ENCODE measurements at places on chromosomes 12 and 14.

- DNase-seq, result no peak
Observed at GRCh38 chr14:81668626-81669274, 135.1 kb upstream of the SEL1L start.

DNA sequence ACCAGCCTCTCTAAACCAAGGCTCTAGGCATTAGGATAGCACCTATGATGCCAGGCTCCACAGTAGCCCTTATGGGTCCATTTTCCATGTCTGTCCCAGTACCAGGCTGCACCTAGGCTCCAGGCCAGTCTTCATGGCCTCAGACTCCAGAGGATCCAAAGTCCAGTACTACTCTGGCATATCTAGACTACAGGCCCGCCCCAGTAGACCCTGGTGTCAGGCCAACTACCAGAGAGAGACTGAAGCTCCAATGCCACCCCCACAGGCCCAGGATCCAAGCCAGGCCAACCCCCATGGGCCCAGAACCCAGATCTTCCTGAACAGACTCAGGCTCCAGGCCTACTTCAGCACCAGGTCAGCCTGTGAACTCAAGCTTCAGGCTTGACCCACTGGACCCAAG lies 287.0 kb downstream of the KCNC2 start:
- DNase-seq, result no peak

DNA sequence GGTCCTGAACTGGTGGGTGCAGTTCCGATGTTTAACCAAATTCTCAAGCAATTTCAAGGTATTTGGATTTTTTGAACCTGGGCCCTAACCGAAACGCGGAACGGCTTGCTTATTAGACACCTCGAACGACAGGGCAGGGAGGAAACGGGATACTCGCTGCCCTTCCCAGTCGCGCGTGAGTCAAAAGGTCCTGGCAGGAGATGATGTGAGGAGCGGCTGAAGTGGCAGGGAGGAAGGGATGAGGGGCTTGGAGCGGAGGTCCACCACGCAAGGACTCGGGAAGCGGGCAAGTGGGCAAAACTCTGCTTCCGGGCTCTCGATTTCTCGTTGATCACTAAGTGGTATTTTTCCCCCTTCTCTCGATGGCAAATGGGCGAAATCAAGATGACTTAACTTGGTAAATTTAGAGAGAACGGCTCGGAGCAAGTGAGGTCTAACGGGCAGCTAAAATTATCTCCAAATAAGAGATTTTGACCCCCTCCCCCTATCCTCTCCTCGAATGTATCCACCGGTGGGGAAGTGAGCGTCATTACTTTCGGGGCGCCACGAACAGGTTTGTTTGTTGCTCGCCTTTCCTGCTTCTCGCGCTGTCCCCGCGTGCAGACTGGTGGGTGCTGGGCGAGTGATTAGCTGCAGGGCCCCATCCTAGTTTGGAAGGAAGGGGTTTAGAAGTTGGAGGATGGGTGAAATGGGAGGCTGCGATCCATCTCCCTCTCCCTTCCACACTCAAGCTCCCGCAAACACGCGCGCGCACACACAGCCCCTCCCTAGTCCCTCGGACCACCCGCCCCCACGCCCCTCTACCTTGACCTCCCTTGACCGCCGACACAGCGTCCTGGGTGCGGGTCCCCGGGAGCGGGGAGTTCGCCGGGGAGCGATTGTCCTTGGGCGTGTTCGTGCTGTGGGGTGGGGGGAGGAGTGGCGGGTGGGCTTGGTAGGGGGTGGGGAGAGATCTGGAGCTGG lies 986 bp upstream of the NTF3 start:
- DNase-seq, result no peak

GRCh38 chr12:104136577-104136976 lies 1.4 kb downstream of the NFYB start:
- DNase-seq, result no peak

DNA sequence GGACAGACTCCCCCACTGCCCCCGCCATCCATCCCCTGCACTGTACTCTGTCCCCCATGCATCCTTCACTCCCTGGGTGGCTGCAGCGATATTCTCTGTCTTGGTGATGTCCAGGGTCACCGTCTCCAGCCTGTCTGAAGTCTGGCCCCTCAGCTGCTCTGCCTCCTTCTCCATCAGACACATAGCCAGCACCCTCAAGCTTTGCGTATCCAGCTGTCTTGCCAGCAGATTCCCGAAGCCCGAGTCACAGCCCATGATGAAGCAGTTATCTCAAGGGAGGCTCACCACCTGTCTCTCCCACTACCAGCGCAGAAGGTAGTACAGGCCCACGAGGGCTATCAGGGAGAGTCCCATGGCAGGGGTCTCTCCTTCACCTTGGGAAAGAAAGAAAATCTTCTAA lies 77.8 kb downstream of the HSD17B6 start:
- DNase-seq, result no peak

DNA sequence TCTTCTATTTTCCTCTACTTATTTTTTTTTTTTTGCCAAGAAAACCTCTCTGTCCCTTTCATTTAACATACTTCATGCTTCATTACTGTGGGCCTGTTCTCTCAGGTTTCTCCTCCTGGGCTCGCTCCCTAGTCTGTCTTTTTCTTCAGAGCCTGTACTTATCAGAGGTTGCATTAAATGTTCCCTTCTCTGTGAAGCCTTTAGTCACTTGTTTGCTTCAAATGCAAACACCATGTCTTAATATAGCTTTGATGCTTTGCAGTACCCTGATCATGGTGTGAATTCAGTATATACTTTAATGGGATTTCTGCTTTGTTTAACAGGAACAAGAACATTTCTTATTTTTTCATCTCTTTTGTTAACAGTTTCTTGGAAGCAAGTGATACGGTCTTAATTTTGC lies 72.7 kb upstream of the DNM1L start:
- no peak for DNase-seq

DNA sequence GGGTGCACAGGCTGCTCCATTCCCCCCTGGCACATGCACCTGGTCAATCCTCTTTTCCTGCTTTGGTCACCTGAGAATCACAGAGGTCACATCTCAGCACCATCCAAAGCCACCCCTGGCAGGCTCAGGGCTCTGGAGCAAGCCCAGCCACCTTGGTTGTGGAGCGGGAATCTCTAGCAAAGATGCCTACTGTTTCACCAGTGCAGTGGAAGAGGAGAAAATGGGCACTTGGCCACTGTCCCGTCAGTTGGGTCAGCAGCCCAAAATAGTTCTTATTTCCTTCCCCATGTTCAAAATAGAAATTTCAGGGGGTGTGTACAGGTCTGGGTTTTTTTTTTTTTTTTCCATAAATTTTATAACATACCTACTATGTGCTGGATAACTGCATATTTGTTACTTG lies 18.3 kb downstream of the RTL1 start:
- DNase-seq, result no peak

DNA sequence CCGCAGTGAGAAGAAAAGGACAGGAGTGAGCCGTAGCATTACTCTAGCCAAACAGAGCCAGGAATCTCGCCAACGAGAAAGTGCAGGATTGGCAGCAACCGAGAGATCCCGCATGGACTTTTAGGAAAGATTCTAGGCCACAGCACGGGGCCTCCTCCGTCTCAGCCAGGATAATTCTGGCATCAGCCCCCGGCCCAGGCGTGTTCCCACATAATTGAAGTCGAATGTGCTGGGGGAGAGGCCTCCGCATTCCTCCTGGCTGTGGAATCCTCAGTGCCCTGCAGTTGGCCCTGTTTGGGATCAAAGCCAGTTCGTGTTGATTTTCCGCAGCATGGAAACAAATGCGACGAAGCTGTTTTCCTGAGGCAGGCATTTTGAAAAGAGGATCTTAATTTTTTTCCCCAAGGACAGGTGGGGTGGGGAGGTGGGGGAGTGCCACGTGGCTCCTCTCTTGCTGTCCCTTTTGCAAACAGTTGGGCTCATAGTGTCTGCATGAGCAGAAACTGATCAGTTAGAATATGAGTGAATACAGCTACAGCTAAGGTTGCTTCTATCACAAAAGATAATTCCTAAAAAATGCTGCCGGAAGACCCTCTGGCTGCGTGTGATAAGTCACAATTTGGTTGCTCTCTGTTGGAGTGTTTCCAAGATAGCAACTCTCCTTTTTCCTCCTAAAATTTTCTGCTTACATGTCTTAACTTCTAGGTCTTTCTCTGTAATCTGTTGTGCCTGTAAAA lies 37.3 kb upstream of the ATXN2 start:
- peak; percentile 25 for DNase-seq

DNA sequence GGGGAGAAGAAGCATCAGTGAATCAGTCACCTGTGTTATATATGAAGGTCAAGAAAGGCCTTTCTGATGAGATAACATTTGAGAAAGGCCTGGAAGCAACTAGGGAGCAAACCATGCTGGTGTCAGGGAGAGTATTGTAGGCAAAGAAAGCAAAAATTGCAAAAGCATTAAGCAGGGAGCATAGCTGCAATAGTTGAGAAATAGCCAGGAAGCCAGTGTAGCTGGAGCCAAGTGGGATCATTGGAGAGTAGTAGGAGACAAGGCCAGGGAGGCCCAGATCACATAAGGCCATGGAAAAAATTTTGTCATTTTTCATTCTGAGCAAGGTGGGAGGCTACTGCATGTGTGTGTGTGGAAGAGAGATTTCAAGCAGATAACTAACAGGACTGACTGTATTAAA lies 18.8 kb upstream of the MAGOHB start:
- no peak for DNase-seq

GRCh38 chr14:52363041-52363704 lies 49.1 kb downstream of the PTGER2 start:
- no peak for DNase-seq

DNA sequence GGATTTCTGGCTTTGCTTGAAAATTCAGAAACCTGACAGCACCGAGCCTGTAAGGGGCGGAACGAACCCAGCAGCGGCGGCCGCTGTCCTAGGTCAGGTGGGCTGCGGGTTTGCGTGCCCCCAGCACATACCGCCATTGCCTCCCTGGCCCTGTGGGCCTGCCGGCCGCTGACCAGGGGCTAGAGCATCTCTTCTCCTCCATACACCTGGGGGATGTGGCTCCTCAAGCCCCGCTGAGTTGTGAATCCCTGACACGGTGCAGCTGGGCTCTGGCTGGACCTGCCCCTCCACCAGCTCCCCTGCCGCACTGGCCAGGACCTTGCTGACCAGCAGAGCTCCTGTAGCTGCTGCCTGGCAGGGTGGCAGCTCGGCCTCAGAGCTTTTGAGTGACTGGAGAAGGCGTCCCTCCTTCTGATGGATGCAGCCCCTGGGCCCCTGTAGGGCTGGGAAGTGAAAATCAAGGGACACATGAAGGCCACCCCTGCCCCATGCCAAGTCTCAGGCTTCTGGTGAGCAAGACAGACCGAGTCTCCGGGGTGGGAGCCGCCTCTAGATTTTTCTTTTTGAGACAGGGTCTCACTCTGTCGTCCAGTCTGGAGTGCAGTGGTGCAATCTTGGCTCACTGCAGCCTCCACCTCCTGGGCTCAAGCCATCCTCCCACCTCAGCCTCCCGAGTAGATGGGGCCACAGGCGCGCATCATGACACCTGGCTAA lies 184.9 kb upstream of the SFSWAP start:
- DNase-seq, result no peak
